Stimulated activated CD4-positive, alpha-beta T cell treated with anti-CD3 and anti-CD28 coated beads, Interleukin-15, amount 100 ng/mL, for 1 hour (primary cell): ENCODE measurements at places on chromosomes 11 and 22.

GRCh38 chr11:68831124-68831523 lies 10.6 kb downstream of the CPT1A start:
- DNase-seq, result no peak

DNA sequence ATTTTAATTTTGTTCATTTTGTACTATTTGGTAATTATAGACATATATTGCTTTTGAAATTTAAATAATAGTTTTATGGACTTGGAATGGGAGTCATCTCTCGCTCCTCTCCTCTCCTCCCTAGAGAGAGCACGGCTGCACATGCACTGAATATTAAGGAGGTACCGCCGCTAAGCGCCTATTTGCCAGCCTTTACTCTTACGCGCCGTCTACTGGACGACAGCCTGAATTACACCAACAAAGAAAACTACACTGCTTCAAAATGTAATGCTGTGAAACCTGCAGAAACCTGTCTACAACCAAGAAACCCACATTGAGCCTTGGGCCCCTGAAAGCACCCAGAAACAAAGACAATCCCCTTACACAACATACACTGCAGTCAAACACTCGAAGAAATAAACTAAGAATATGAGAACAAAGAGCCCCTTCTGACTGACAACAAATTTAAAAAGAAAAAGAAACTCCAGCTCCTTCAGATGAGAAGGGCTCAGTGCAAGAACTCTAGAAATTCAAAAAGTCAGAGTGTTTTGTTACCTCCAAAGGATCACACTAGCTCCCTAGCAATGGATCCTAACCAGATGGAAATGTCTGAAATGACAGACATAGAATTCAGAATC lies 737.2 kb downstream of the LRRC4C start:
- DNase-seq, result no peak

DNA sequence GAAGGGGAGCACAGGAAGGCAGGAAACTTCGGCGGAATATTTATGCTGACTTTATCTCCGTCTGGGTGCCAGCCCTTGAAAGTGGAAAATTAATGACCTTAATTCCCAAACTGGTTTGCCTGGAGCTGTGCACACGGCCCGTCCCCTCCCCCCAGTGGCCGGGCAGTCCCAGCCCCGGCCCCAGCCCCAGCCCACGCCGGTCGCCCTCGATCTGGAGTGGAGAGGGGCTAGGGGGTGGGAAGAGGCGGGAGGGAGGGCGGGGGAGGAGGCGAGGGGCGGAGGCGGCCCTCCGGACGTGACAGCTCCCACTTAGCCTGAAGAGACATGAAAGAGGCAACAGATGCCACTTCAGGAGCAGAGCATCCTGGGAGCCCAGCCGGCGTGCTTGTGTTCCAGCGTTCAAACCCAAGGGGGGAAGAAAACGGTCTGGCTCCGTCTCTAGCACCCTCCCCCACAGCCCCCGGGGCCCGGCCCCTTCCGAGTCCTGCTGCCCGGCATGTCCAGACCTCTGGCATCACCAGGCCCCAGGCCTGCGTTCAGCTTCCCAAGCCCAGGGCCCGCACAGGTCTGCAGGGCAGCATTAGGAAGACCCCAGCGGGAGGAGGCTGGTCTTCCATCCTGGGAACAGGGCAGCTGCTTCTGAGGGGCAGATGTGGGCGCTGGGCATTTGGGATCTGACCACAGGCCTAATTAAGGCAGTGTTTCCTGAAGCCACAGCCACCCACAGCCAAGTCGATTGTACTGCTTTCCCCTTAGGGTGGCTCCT lies 20.0 kb upstream of the LMO1 start:
- DNase-seq, result no peak

DNA sequence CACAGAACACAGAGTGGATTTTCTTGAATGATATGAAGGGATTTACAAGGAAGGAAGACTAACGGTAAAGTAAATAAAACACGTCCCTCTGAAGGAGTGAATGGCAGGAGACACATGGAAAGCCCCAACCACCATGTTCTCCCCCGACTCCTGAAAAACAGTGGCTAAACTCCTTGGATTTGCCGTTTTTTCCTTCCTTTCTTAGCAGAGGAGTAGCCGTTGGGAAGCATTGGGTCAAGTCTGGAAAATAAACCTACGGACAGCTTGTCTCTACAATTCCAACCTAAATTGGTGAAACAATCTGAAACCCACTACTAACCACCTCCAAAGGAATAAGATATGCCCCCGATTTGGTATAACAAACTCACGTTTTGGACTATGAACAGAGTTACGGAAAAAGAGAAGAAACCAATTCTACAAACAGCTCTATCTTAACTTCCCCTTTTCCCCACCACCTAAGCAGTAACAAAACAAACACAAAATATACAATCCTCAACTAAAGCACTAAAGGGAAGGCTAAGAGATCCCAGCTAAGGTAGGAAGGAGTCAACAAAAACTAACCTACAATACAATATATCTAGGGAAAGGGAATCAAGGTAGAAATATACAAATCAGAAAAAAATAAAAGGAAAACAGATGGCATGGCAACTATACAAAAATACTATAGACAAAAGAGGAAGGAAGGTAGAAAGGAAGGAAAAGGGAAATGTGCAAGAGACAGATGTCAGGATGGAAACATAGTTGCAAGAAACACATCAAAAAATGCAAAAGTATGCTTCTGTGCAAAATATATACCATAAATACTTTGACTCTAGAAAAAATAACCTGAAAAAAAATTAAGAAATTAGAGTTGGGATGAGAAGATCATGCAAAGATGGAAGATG lies 43.8 kb upstream of the LYVE1 start:
- DNase-seq, result no peak

DNA sequence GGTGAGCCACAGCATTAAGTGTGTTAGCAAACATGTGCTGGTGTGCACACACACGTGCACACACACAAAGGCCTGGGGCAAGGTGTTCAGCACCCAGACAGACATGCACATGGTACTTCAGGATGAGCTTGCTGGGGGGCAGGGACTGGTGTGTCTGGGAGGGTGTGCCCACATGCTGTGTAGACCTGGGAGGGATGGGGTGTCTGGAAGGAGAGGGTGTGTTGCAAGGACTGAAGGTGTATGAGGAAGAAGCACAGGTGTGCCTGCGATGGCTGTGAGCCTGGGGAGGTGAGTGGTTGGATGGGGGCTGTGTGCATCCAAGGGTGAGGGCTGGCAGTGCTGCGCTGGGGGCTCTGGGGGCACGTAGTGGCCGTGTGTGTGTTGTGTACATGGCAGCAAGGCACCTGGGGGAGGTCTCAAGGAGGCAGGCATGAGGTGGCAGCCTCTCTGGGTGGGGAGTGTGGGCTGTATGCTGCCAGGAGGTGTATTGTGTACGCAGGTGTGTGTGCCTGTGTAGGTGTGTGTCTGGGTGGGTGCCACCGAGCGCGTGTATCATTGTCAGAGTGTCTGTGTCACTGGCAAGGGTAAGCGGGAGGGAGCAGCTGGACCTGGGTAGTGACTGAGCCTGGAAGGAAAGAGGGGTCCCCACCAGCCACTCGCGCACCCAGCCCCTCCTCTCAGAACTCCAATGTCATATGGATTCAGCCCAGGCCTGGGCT lies 2.2 kb downstream of the NRXN2 start:
- DNase-seq, result no peak

DNA sequence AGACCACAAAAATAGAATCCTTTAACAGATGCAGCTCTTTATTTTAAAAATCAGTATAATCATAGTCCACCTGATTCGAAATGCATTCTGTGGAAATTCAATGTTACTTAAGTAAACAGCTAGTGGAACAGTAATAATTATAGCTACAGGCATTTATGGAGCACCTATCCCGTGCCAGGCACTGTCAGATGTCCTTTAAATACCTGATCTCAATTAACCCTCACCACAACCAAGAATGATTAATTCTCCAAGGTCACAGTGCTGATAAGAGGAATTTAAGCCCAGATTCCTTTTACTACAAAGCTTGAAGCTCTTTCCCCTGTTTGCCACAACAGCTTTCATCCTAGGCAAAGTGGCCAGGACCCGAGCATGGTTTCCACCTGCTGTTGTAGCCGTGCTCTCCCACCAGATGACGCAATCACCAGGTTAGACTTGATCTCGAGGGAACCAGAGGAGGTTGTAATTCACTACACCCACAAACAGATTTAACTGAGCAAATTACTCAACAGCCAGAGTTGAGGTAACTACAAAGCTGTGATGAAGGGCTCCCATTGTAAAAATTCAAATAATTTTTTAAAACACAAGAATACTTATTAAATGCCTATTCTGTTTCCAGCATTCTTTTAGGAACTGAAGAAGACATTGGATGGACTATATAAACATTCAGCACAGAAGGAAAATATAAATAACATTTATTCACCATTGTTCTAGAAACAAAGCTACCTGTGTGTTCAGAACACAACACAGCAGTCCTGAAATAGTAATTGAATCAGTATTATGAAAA lies 10.3 kb downstream of the PRDM10 start:
- DNase-seq, result peak; percentile 18

- no peak for DNase-seq
Measured at GRCh38 chr22:42799461-42800405, 57.3 kb downstream of the ARFGAP3 start.

GRCh38 chr22:49139492-49140151 lies 688.1 kb downstream of the BRD1 start:
- DNase-seq, result no peak

- DNase-seq, result no peak
Measured at GRCh38 chr11:9263840-9264315, 1.3 kb downstream of the DENND5A start.

DNA sequence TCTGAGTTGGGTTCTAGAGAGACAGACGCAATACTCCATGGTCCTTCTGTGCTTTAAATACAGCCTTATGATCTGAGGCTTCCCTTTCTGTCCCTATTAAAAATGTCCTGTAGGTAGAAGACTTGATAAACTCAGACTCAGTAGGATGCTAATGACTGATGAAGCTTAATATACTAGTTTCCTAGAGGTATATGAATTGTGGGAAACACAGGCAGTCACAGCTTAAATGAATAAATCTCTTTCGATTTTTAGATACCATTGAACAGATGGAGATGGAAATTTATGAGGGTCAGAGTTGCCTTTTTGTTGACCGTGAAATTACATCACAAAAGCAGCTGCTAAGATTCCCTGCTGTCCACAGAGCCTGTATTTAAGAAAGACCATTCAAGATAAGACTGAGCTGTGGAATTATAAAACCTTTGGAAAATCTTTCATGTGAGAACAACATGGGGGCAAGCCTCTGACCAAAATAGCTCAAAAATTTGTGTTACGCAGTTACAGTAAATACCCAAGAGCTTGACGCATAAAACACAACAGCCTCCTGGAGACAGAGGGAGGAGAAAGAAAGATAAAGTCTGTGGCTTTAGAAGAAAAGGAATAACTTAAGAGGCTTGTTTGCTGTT lies 172.3 kb downstream of the AASDHPPT start:
- DNase-seq, result no peak

DNA sequence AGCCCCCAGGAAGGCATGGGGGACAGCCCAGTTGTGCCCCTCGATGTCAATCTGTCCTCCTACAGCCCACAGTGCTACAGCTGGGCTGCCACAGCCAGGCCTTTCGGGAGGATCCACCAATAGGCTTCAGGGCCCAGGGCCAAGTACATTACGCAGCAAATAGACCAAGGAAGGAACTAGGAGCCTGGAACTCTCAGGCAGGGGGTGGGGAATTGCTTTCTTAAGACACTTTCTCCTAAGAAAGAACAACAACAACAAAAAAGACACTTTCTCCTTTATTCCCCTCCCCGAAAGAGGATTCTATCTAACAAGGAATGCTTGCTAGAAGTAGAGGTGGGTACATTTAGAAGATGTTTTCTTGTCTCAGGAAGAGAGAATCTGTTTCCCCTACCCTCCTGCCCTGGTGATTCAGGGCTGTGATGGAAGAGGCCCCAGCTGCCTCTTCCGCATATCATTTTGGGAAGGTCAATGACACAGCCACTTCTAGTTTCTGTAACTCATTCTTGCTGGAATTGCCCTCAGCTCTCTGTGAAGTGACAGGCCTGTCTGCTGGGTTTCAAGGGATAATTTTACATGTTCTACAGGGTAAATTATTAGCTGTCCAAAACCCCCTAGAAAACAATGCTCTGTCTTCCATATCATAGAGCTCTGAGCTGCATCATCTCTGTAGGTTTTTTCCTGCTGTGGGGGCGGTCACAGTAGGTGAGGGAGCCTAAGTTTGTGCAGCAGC lies 6.0 kb upstream of the MALAT1 start:
- DNase-seq, result no peak

GRCh38 chr11:83115551-83115950 lies 41.4 kb upstream of the PCF11 start:
- DNase-seq, result no peak

DNA sequence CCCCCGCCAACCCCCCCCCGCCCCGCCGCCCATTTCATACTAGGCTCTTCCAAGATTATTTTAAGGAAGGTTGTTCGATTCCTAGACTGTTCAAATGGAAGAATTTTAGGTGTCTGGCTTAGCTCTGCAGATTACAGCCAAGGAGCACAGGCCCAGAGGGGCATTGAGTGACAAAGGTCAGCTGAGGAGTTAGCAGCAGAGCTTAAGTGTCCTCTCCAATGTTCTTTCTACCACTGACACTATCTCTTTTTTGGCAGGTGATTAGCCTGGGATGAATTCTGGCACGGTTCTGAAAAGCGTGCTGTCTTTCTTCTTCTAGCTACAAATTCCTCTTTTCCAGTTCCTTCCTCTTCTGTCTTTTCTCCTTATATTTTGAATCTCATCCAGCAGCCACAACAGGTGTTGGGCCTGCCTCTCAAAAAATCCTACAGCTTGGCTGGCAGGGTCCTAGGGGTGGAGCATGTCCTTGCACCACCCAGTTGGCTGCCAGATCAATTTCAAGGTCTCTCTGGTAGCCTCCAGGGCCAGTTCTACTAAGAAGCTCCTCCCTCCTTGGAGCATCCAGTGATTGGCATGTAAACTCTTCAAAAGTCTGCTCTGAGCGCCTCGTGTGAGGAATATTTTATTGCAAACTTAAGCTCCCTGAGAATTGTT lies 23.0 kb downstream of the KCNE3 start:
- no peak for DNase-seq

GRCh38 chr11:114972105-114972504 lies 293.8 kb downstream of the NXPE2 start:
- no peak for DNase-seq

GRCh38 chr11:71543866-71544265 lies 4.4 kb upstream of the KRTAP5-9 start:
- no peak for DNase-seq

- no peak for DNase-seq
Measured at GRCh38 chr11:65147352-65148075, 13.2 kb upstream of the SYVN1 start.

DNA sequence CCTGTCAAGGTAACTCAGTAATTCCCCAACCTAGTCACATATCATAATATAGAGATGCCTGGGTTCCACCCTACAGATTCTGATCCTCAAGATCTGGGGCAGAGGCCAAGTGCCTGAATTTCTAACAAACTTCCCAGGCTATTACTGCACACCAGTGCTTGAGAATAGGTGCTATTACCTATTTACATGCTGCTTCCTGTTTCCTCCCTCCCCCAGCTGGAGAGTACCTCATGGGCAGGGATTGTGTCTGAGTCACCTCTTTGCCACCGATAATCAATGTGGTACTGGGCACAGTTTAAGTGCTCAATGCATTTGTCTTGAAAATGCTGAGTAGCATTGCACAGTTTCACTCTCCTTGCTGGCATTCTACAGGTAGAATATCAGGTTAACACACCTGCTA lies 582.2 kb upstream of the CADM1 start:
- no peak for DNase-seq
